ENCODE measurements at places on chromosomes 4 and X. TPM values are rescaled to one million over a fixed set of nuclear protein-coding genes. Genes with fewer than 3 reads are reported as not detected.

Gene NUDT11
- 1.7 TPM for total RNA-seq

Gene TCEAL2
- total RNA-seq: not detected

Gene DCAF4L1
- total RNA-seq: 0.06 TPM

Gene SSX1
- total RNA-seq: not detected

Gene SPANXD
- total RNA-seq: not detected

Gene CCNA2
- 3.6 TPM for total RNA-seq

Gene SPATA4
- total RNA-seq: not detected

Gene SH3BP2
- total RNA-seq: 75.2 TPM

Gene PCSK1N
- 8.8 TPM for total RNA-seq

Gene AREG
- 42.3 TPM for total RNA-seq

Measured in left colon (tissue), 2 donors.